ENCODE measurements at places on chromosomes 2 and 18.

GRCh38 chr2:122707224-122707824 lies 951.9 kb downstream of the TSN start:
- no peak for DNase-seq

GRCh38 chr2:183995632-183996031 lies 602.7 kb upstream of the ZNF804A start:
- DNase-seq, result peak; percentile 3

GRCh38 chr2:75047189-75047991 lies 88.9 kb downstream of the POLE4 start:
- DNase-seq, result peak; percentile 29

DNA sequence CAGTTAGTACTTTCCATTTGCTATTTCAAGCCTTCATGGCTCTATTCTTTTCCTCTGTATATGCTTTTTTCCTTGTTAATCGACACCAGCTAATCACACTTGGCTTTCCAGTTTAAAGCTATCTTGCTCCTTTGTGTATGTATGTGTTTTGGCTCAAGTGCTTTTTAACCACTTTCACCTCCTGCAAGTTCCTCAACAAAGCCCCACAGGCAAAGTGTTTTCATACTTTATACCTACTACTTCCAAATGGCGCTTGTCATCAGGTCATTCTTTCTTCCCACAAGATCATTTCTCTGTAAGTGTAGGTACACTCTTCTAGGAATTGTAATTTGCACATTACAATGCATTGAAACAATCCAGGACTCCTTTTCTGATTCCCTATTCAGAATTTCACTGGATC lies 64.0 kb upstream of the FIGN start:
- DNase-seq, result no peak

GRCh38 chr2:196914867-196915460 lies 11.5 kb downstream of the PGAP1 start:
- DNase-seq, result no peak

Measured in hepatic stellate cell (primary cell).